NCI-H1048 (cell line): ENCODE measurements at places on chromosomes 4 and X.

DNA sequence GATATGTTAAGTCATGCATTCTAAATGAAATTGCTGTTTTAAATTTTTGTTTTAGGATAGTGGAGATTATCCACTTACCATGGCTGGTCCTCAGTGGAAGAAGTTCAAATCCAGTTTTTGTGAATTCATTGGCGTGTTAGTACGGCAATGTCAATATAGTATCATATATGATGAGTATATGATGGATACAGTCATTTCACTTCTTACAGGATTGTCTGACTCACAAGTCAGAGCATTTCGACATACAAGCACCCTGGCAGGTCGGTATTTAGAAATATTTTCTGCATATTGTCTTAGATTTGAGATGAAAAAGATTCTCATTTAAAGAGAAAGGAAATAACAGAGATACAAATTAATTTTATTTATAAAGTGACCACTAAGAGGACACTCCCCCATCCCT lies 83.6 kb downstream of the STAG2 start:
- DNase-seq = no peak

DNA sequence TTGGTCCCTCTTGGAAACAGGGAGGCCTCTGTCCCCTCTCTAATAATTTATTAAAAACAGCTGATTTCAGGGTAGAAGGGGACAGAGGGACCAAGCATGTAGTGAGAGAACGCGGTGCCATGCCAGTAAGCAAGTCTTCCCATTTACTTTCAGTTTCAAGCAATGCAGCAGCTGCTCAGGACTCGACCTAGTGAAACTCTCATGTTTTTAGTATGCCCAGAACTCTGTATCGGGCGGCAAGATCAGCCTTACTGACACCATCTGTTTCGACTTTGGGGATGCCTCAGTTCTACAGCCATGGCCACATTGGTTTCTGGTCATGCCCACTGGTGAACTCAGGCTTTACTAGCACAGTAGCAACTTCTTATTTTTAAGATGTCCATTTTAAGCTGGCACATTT lies 40.6 kb downstream of the ZNF81 start:
- no peak for DNase-seq

- DNase-seq = no peak
Observed at GRCh38 chr4:24476282-24476681, 108.1 kb downstream of the DHX15 start.

- peak; percentile 2 for DNase-seq
Observed at GRCh38 chr4:94304365-94304971, 38.2 kb downstream of the HPGDS start.
